ENCODE measurements at places on chromosomes 11 and 22. TPM values are rescaled to one million over a fixed set of nuclear protein-coding genes. Genes with fewer than 3 reads are reported as not detected.

The ALDH3B2 gene
- total RNA-seq: 19.9 TPM

The POU2AF2 gene
- not detected for total RNA-seq

The KRTAP5-11 gene
- not detected for total RNA-seq

The ANGPTL5 gene
- not detected for total RNA-seq

The SCGB1C1 gene
- total RNA-seq: not detected

The TMEM123 gene
- total RNA-seq: 156 TPM

Measured in vagina (tissue), 2 donors.